ENCODE measurements at places on chromosomes 7 and 10.

GRCh38 chr10:44994752-44995530 lies 5.8 kb upstream of the ZNF22 start:
- no peak for DNase-seq

DNA sequence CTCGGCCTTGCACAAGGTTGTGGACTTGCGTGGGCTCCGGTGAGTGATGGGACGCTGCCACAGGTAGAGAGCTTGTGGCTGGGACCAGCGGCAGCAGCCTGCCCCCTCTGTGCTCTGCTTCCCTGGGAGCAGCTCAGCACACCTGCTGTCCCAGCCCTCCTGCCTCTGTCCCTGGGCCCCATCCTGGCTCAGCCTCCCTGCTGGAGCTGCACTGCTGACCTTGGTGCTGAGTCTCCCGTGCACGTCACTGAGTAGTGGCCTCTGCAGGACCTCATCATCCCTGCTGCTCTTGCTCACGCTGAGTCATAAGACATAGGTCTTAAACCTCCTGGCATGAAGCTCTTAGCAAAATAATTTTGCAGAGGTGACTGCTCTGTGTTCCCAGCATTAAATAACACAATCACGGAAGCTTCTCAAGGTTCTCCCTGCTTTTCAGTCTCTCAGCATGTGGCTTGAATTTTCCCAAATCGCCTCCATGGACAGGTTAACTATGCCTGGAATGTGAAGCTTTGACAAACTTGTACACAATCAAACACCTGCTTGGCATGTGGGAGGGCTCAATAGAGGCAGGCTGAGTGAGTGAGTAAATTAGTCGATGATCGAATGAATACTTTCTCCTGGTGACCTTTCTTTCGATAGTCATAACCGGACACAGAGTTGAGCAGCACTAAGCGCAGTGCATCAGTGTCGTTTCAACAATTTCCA lies 63.8 kb upstream of the NPS start:
- no peak for DNase-seq

- DNase-seq = no peak
Measured at GRCh38 chr10:122234416-122234815, 36.7 kb upstream of the BTBD16 start.

GRCh38 chr10:43749145-43749576 lies 100.5 kb upstream of the ZNF32 start:
- DNase-seq = no peak

- DNase-seq = no peak
Measured at GRCh38 chr7:33774762-33775523, 130.4 kb upstream of the BMPER start.

- DNase-seq = no peak
Measured at GRCh38 chr7:91264924-91265681, 870 bp downstream of the FZD1 start.

GRCh38 chr7:16509829-16510228 lies 16.8 kb upstream of the LRRC72 start:
- DNase-seq = no peak

GRCh38 chr10:117646718-117647117 lies 104.2 kb downstream of the EMX2 start:
- DNase-seq = no peak

DNA sequence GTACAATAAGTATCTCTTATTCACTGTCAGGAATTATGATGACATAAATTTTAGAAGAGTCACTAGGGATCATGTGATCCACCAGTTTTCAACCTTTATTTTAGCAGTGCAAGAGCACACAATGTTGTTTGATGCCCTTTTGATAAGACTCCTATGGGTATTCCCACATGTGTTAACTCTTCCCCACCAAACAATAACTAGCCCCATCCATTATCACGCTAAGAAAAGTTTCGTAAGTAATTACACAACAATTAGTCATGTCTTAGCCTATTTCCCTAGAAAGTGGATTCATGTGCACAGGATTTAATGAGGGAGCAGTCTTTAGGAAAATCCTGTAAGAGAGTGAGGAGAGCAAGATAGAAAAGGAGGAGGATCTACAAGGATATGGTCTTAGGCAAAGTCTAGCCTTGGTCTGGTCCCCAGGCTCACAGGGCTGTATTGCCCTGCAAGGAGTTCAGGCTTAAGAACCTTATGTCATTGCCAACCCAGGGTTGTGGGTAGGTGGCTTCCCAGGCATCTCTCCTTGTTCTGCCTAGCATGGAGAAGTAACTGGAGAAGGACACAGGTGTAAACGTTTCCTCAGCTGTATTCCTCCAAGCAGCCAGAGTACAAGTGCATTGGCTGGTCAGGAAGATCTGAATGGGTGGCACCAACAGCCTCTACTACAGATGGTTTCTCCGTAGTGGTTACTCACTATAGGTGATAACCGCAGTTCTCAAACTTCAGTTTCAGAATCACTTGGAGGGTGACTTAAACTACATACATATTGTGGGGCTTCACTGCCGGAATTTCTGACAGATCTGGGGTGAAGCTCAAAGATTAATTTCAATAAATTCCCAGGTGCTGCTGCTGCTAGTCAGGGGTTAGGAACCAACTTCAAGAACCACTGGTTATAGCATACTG lies 574.5 kb downstream of the SUGCT start:
- no peak for DNase-seq

DNA sequence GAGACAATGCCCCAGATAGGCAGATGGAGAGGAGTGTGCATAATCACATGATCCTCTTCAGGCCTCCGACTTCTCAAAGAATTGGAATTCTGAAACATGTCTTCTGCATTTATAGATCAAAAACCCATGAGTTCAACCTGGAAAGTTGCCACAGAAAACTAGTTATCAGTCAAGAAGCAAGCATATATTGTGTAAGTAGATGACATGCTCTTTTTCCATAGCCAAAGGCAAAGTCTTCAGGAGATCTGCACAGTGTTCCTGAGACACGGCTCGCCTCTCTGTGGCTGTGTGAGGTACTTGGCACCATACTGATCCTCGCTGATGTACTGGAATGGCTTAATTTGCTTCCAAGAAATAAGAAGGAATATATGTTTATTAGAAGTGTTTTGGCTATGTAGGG lies 213.5 kb upstream of the MKI67 start:
- no peak for DNase-seq

GRCh38 chr10:132616170-132616995 lies 78.8 kb downstream of the INPP5A start:
- no peak for DNase-seq

DNA sequence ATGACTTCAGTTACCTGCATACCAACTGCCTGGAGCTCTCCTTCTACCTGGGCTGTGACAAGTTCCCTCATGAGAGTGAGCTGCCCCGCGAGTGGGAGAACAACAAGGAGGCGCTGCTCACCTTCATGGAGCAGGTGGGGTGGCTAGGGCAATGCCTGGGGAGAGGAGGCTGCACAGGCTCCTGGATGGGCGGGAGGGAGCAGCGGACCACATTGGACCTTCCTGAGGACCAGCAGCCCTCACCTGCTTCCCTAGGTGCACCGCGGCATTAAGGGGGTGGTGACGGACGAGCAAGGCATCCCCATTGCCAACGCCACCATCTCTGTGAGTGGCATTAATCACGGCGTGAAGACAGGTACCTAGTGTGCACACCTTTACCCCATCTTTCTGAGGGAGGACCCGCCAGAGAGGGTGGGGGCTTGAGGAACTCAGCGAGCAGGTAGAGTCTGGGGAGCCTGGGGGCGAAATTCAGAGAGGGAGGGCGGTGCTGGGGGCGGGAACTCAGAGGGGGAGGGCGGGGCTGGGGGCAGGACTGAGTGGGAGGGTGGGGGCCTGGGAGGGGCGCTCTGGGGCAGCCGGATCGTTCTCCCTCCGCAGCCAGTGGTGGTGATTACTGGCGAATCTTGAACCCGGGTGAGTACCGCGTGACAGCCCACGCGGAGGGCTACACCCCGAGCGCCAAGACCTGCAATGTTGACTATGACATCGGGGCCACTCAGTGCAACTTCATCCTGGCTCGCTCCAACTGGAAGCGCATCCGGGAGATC lies 9.0 kb downstream of the AEBP1 start:
- DNase-seq = no peak

- no peak for DNase-seq
Measured at GRCh38 chr7:96097835-96098234, 224.1 kb downstream of the SLC25A13 start.

DNA sequence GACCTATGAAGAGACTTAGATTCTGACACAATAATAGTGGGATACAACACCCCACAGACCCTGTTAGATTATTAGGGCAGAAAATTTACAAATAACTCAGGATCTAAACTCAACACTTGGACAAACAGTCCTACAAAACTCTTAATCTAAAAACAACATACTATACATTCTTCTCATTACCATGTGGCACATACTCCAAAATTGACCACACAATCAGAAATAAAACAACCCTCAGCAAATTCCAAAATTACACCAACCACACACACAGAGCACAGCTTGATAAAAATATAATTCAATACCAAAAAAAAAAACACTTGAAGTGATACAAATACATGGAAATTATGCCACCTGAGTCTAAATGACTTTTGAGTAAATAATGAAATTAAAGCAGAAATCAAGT lies 7.8 kb downstream of the ZNF680 start:
- DNase-seq = no peak

GRCh38 chr10:72038458-72039001 lies 49.8 kb downstream of the SPOCK2 start:
- no peak for DNase-seq

- peak; percentile 57 for DNase-seq
Measured at GRCh38 chr10:119542988-119543813, 682 bp upstream of the RGS10 start.

- DNase-seq = no peak
Measured at GRCh38 chr10:47079204-47079580, 168.0 kb downstream of the PTPN20 start.

GRCh38 chr10:3465406-3465891 lies 292.9 kb upstream of the PITRM1 start:
- DNase-seq = peak; percentile 7

GRCh38 chr10:102163342-102163989 lies 11.3 kb downstream of the NOLC1 start:
- DNase-seq = no peak

DNA sequence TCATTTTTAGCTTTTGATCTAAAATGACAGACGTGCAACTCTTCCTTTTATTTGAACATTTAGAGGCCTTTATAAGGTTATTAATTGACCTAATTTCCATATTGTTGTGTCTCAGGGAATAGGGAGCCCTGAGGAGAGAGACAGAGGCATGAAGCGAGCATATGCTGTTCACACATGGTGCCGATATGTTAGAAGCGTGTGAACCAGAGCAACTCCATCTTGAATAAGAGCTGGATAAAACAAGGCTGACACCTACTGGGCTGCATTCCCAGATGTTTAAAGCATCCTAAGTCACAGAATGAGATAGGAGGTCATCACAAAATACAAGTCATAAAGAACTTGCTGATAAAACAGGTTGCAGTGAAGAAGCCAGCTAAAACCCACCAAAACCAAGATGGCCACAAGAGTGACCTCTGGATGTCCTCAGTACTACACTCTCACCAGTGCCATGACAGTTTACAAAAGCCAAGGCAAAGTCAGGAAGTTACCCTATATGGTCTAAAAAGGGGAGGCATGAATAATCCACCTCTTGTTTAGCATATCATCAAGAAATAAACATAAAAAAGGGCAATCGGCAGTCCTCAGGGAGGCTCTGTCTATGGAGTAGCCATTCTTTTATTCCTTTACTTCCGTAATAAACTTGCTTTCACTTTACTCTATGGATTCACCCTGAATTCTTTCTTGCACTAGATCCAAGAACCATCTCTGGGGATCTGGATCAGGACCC lies 80.1 kb downstream of the SEC61G start:
- no peak for DNase-seq

- DNase-seq = peak; percentile 27
Measured at GRCh38 chr7:69430384-69431021, 167.8 kb upstream of the AUTS2 start.

DNA sequence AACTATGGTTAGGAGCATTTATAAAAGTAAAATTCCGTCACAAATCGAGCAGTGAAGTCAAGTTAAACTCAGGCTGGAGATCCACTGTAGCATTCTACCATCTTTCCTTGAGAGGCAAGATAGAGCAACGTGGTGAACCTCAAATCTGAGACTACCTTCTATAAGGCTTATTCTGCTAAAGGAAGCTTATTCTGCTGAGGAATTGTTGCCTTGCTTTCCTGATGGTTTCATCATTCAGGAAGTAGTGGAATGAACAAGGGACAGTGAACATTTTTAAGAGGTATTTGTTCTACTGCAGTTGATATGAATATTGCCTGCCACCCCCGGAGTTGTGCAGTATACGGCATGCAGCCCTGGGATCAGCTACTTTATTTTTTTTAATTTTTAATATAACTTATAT lies 170.8 kb downstream of the VPS50 start:
- no peak for DNase-seq

DNA sequence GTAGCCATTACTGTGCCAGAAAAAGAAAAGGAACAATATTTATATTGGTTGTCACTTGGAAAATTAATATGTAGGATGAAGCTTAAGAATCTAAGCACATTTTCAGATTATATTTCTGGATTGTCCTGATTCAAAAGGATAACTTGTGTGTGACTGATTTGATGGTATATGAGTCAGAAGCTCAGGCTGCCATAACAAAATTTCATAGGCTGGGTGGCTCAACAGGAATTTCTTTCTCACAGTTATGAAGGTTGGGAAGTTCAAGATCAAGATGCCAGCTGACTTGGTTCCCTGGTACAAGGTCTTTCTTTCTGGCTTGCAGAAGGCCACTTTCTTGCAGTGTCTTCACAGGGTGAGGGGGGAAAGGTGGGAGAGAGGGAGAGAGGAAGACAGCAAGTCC lies 108.5 kb downstream of the ST7 start:
- no peak for DNase-seq

- no peak for DNase-seq
Measured at GRCh38 chr10:48640326-48640725, 35.5 kb upstream of the ARHGAP22 start.

- no peak for DNase-seq
Measured at GRCh38 chr7:139182363-139182762, 48.7 kb upstream of the UBN2 start.

GRCh38 chr10:122170802-122171201 lies 100.3 kb upstream of the BTBD16 start:
- DNase-seq = no peak

DNA sequence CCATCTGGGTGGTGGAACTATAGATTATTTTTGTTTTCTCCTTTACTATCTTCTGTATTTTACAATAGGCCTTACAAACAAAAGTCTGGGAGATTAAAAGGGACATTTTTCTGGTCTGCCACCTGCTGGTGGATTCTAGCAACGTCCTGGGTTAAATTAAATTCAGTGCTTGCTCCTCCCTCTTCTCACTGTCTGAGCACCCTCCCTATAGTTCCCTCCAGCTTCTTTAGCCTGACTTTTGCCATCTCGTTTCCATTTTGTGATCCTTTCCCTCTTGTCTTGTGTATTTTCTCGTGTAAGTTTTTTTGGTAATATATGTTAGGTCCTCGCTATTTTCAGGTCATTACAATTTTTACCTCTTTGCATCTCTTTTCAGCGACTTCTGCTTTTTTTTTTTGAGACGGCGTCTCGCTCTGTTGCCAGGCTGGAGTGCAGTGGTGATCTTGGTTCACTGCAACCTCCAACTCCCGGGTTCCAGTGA lies 16.1 kb downstream of the ANKRD16 start:
- peak; percentile 24 for DNase-seq

Measured in GDM1 (cell line).